ENCODE measurements at places on chromosomes 13 and 19.

DNA sequence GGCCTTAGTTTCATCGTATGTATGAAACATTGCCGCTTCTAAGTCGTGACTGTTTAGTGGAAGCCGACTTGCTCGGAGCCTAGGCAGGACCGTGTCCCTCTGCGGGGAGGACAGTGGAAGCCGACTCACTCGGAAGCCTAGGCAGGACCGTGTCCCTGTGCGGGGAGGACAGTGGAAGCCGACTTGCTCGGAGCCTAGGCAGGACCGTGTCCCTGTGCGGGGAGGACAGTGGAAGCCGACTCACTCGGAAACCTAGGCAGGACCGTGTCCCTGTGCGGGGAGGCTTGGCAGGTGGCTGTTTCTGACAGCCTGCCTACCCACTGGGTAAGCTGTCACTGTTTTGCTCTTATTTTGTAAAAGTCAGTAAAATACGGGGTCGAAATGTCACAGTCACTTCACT is 20.4 kb upstream of the DCUN1D2 start:
- no peak for DNase-seq

DNA sequence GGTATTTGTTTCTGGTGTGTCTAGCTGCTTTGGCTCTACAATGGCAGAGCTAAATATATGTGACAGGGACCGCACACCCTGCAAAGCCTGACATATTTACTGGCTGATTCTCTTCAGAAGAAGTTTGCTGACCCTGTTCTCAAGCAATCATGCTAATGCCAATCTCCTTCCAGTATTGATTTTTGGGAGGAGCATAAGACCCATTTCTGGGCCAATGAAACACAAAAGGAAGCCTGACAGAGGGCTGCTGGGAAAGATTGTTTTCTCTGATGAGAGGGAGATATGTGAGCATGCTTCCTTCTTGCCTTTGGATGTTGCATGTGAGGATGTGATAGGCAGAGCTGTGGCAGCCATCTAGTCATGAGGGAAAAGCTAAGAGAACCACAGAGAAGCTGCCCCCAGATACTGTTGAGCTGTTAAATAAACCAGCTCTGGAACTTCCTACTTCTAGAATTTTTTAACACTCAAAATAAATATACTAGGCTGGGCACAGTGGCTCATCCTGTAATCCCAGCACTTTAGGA is 31.4 kb upstream of the TPTE2 start:
- no peak for DNase-seq

GRCh38 chr19:1269478-1270212 is 513 bp downstream of the CIRBP start:
- DNase-seq, result peak; percentile 66

DNA sequence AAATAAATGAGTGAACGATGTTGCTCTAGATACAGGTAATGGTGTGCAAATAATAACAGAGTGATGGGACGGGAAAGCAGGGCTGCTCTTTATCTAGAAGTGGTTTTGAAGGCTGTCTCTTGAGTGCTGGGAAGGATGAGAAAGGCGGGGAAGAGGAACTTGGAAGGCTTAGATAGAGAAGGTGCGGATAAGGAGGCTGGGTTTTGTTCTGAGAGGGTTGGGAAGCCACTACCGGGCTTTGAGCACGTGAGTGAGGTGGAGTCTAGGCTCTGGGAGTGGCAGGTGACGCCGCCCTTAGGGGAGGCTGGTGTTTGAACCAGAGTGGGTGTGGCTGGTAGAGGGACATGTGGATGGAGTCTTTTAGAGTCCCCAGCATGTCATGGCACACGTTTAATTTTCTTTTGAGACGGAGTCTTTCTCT is 811 bp downstream of the ARMC6 start:
- DNase-seq, result no peak

All from AG09319 (cell line).